Activated T-helper 1 cell treated with anti-CD3 and anti-CD28 coated beads, Interleukin-2, amount 50 U/mL, for 16 hours (primary cell): ENCODE measurements at places on chromosomes 5 and 9.

DNA sequence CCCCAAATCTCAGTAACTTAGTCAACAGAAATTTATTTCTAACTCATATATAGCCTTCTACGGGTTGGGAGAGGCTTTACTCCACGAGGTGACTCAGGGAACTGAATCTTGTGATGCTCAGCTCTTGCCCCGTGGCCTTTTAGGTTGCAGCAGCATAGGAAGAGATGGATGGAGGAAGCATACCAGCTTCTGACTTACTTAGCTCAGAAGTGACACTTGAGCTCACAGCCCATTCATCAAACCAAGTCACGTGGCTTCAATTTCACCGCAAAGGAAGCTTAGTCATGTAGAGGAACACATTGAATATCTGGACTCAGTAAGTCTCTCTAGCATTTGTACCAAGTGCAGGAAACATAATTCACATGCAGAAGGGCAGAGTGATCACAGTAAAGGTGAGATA is 124.1 kb upstream of the KCNN2 start:
- DNase-seq = no peak

DNA sequence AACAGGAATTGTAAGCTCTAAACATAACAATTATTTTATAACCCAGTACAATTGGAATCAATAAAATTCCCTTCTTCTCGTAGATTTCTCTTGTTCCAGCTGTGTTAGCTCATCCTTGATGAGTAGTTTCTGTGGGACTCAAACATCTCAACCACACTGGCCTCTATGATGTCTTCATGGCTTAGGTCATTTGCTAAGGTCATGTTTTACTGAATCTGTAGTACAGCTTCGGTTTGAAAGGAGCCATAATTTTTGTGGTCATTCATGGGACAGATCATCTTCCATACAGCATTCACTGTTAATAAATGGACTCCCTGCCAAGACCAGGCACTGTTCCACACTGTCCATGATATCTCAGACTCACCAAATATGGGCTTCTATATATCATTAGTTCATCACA is 369.0 kb upstream of the RFX3 start:
- DNase-seq = no peak

GRCh38 chr9:136233411-136233810 is 12.2 kb downstream of the QSOX2 start:
- DNase-seq = no peak

DNA sequence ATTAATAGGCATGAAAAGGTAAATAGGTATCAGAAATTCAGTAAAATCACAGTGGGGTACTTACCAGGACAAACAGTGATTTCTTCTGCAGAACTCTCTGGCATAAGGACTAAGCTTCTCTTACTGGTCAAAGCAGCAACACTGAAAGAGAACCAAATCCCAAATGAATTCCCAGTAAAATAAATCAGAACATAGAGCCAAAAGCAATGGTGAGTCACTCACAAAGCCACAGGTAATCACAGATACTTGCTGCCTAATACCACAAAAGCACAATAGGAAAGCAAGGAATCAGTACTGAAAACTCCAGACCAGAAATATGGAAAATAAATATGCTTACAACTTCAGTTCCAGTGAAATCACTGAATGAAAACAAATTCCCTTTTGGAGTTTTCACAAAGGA is 50.7 kb downstream of the UIMC1 start:
- no peak for DNase-seq
